ENCODE measurements at places on chromosomes 12 and 14.

- no peak for DNase-seq
Observed at GRCh38 chr12:120940006-120940405, 35.8 kb upstream of the SPPL3 start.

GRCh38 chr14:76500011-76500410 lies 124.1 kb downstream of the ESRRB start:
- no peak for DNase-seq

- DNase-seq = no peak
Observed at GRCh38 chr14:52015411-52016030, 26.2 kb downstream of the RTRAF start.

DNA sequence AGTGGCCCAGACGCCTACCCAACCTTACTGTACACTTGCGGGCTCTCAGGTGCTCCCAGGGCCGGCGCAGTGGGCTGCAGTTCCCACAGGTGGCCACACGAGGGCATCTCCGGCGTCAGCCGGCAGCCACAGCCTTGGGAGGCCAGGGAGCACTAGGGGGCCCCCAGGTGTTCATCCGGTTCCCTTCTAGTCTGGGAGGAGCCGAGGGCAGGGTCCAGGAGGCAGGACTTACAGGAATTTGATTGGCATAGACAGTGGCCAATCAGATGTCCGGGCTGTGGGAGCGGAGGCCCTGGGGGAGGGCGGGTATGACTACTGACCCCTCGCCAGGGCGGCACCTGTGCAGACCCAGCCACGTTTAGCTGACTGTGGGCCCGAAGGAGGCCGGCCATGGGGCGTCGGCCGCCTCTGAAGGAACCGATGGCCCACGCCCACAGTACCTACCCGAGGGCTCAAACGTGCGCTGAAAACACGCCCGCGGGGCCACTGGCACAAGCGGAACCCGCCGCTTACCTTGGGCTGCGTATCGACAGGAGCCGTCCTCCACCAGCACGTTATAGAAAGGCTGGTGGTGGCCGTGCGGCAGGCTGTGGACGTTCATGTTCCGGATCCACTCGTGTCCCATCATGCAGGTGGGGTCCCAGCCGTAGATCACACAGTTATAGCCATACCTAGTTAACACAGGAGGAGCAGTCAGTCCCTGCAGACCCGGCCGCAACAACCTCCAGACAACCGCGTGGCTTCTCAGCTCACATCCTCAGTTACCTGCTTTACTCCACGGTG lies 34.8 kb downstream of the FBXO21 start:
- no peak for DNase-seq

- no peak for DNase-seq
Observed at GRCh38 chr14:89368490-89369477, 48.2 kb downstream of the FOXN3 start.

- DNase-seq = no peak
Observed at GRCh38 chr12:24463375-24463774, 485.5 kb downstream of the BCAT1 start.

DNA sequence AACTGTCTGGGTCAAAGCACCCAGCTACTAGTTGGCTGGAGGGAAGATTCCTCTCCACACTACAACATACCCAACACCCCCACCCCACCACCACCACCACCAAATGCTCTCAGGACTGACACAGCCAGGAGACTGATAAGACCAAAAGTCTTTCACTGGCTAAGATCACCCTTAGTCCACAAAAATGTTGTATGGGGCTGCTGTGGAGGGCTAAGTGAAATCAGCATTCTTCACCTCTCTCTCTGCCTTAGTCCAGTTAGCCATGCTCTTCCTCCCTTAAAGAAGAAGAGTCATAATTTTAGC lies 106.2 kb downstream of the NUAK1 start:
- DNase-seq = no peak

DNA sequence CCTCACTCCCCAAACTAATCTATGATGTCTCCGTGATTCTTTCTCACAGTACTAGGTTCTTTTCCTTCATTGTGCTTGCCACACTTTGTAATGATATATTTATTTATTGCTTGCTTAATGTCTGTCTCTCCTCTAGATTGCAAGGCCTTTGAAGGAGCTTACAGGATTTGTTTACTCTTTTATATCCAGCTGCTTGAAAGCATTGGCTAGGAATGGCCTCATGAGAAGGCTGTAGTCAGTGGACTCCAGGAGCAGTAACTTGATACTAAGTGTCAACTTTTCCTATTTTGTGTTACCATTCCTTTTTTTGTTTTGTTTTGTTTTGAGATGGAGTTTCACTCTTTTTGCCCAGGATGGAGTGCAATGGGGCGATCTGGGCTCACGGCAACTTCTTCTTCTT lies 7.3 kb upstream of the FAM234B start:
- no peak for DNase-seq

GRCh38 chr12:13957576-13957975 lies 23.8 kb downstream of the GRIN2B start:
- DNase-seq = no peak

DNA sequence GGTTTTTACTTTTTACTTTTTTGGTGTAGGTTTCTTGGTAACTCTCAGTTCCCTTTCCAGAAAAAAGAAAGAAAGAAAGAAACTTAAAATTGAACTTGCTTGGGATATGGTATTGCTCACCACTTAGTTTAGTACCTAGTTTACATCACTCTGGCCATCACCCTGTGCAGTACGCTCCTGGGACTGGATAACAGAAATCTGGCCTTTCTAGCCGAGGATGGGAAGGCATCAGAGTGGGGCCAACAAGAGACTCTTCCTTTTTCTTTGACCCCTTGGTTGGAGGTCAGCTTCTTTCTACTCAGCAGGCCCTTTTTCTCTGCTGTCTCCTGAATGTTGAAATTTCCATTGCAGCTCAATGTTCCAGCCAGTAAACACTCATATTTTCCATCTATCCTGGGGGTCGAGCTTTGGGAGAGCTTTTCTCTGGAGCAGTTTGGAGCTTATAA lies 156.6 kb downstream of the TGFB3 start:
- DNase-seq = peak; percentile 66

- DNase-seq = no peak
Observed at GRCh38 chr12:100528471-100529127, 44.9 kb upstream of the GAS2L3 start.

DNA sequence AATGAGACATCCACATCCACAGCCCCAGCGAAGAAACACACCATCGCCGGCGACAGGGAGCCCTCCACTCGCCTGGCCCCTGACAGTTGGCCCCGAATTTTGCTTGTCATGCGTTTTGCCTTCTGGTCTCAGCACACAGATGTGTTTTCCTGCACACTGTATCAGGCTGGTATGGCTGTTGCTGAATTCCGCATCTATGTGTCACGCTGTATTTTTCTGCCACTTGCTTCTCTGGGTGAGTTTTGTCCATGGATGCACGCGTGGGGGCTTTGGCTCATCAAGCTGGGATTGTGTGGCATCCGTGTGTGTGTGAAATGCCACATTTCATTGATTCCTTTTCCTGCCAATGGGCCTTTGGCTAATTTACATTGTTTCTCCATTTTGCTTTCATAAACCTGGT lies 26.5 kb downstream of the ARL6IP4 start:
- DNase-seq = peak; percentile 15

DNA sequence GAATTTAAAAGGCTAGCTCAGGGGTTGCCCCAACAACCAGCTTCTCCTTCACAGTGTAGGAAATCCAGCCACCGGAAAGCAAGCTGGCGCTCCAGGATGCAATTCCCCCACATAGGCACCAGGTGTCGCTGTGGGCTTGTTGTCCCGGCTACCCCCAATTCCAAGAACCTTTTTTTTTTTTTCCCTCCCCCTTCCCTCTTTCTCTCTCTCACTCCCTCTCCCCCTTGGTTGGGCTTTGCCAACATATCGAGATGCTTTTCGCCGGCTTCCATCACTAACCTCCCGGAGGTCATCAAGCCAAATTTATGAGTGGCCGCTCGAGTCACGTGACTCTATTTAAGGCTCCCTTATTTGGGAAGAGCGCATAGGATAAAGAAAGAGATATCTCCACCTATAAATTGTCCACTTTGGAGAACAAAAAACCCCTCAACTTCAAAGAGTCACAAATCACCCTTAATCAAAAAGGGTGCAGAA lies at the start of gene HOXC5:
Gene HOXC5, plus strand, starts transcription at position 424 of the 474 bp plus-strand sequence. CDS start 73 bp downstream, outside the sequence.
- no peak for DNase-seq

DNA sequence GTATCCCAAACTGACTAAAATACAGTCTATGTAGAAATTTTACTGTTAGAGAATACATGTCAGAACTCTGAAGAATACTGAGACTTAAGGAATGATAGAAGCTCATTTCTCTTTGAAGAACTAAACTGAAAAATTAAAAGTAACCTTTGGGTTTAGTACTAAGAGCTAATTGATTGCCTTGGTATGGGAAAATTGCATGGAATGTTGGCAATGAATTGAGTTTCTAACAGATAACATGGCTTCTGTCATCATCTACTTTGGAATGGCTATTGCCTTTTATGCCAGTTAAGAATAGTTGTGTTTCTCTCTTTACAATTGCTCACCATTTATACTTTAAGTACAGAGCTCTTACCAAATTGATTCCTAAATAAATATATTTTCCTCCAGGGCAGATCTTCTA lies 308.8 kb upstream of the SYT1 start:
- DNase-seq = no peak

DNA sequence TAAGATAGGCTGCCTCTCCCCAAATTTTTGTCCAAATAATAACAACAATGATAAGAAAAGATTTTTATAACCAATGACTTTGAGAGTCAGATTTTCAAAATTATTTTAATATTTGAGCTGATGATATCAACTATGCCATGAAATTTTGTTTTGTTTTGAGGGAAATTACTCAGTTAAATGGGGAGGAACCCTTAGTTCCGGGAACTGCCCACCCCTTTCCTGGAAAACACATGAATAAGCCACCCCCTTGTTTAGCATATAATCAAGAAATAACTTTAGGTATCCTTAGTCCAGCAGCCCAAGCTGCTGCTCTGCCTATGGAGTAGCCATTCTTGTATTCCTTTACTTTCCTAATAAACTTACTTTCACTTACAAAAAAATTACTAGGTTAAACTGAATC lies 61.4 kb downstream of the HMGA2 start:
- no peak for DNase-seq

DNA sequence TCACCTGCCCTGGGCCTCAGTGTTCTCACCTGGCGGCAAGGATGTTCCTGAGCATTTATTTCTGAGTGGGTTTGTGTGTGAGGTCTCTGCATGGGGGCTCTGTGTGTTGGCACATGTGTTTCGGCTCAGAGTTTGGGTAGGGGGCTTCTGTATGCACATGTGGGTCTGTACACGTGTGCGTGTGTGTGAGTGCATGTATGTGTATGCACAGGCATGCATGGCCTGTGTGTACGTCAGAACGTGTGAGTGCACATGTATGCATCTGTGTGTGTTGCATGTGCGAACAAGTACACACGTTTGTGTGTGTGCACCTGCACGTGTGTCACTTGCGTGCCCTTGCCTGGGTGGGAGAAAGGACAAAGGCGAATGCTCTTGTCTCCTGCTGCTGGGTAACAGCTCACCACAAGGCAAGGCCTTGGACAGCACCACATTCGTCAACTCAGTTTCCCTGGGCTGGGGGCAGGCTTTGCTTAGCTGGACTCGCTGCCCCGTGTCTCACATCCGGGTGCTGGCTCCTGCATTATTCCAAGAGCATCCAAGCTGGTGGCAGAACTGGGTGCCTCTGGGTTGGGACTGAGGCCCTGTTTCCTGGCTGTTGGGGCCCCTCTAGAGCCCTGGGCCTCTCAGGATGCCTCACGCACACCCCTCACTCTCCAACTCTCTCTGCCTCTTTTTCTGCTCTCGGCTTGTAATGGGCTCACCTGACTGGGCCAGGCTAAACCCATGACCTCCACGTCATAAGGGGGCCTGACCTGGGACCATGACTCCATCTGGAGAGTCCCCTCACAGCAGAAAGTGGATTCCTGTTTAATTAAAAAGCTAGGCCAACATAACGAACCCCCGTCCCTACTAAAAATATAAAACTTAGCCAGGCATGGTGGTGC lies 153.6 kb upstream of the C14orf180 start:
- no peak for DNase-seq

DNA sequence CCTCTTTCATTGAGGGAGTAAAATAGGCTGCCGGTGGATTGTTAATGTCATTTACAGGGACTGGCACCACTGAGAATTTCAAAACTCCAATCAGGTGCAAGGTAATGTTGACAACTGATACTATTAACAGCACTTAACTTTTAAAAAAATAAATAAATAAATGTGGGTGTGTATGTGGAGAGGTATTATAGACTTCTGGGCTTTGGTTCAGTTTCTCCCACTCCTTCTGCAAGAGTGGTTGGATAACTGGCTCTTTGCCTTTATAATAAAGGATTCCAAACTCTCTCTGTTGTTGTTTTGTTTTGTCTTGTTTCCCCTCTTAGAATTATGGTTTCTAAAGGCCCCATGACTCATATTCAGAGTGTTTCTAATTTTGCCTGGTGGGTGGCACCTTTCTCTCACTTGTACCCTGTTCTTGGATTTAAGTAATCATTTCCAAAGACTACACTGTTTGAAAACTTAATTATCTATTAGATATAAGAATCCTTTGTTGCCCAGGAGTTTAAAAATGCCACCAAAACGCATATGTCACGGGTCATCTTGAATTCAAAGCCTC lies 151.6 kb upstream of the ARID2 start:
- DNase-seq = no peak

- no peak for DNase-seq
Observed at GRCh38 chr12:6950811-6951540, at the start of gene PTPN6. TSS of gene PTPN6 (plus strand) at chr12:6951356. CDS start at chr12:6951513, 157 bp downstream.

- no peak for DNase-seq
Observed at GRCh38 chr14:32561520-32561919, 232.4 kb downstream of the AKAP6 start.

DNA sequence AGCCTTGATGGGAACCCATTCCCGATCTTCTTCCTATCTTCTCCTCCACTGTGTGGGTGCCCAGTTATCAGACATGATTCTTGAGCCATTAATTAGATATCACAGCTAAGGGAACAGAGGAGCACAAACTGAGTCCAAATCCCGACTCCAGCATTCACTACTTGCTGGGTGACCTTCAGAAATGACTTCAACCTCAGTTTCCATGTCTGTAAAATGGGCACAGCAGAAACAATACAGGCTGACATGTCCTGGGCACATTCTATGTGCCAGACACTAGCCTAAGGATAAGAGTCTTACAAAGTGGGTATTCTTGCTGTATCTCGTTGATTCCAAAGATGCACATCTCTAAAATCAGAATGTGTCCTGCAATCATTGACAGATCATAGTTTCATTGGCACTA lies 128.7 kb upstream of the NOS1 start:
- DNase-seq = no peak

DNA sequence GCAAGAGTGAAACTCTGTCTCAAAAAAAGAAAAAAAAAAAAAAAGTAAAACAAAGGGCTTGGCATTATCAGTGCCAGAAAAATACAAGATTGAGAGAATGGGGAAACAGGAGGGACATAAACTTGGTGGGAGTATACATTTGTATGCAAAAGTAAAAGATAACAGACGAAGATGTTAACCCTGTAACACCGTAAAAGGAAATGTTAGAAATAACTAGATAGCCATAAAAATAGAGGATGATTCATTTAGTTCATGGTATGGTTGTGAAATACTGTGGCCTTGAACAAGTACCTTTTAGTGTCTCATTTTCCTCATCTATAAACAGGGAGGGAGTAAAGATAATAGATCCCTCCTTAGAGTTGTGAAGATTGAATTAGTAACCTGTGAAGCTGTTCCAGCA lies 33.3 kb downstream of the ATP2A2 start:
- DNase-seq = no peak

- no peak for DNase-seq
Observed at GRCh38 chr12:3341594-3341993, 149.4 kb upstream of the PRMT8 start.

All from left lung (tissue), 14 donors.